ENCODE measurements at places on chromosomes 2 and 18.

GRCh38 chr2:120642646-120643045 lies 93.0 kb upstream of the GLI2 start:
- DNase-seq = no peak

- DNase-seq = no peak
Observed at GRCh38 chr18:9336827-9337226, 2.3 kb downstream of the TWSG1 start.

DNA sequence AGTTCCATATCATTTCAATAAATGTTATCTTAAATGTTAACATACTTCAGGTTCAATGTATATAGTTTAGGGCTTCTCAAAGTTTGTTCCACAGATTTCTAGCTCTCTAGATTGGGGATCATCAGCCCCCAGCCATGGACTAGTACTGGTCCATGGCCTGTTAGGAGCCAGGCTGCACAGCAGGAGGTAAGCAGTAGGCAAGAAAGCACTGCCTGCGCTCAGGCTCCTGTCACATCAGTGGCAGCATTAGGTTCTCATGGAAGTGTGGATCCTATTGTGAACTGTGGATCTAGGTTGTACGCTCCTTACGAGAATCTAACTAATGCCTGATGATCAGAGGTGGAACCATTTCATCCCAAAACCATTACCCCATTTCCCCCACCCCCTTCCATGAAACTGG lies 531.1 kb downstream of the PARD3B start:
- no peak for DNase-seq

DNA sequence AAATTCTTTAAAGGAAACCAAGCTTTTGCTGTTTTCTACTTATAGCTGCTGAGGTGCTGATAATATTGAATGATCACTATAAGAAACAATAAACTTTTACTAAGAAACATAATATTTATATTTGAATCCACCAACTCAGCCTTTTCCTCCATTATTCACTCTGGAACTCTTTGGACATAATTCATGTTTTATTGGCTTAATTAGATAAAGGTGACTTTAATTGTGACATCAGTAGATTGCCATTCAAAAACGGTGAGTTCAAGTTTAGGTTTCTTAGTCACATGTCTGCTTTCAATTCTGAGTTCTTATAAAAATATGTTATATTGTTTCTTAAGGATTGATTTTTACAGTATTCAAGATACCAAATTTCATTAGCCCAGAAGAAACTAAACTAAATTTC lies 24.0 kb downstream of the CCDC85A start:
- no peak for DNase-seq

GRCh38 chr2:40937284-40937683 lies 485.4 kb upstream of the SLC8A1 start:
- no peak for DNase-seq

- no peak for DNase-seq
Observed at GRCh38 chr2:237210763-237211162, 125.1 kb downstream of the COPS8 start.

- no peak for DNase-seq
Observed at GRCh38 chr2:73998933-73999332, 14.2 kb downstream of the TET3 start.

DNA sequence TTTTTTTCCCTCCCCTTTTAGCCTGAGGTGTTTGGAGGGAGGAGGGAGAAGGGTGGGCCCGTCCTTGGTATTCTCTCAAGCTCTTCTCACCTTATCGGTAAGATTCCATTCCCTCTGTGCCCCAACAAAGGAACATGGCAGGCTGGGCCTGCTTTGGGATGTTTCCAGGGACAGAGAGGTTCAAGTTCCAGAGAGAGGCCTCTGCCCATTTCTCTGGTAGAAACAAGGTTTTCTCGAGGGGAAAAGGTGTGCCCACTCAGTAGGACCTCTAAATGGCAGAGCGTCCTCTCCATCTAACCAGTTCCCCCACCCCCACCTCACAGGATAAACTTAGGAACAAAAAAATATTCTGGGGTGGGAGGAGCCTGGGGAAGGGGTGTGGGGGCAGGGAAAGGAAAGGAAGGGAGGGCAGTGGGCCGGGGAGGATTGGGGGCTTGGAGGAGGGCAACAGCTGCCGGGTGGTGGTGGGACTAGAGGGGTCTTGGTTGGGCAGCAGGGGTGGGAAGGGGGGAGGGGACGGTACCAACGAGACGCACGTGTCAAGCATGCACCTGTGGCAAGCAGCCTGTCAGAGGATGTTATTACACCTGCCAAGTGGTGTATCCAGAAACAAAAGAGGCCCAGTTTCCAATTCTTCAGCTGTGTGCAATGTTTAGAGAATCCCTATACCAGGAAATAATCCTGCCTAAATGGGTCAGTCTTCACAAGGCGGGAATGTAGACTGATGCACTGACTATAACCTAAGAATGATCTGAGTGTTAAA lies 2.1 kb downstream of the PCBP1 start:
- DNase-seq = peak; percentile 32

DNA sequence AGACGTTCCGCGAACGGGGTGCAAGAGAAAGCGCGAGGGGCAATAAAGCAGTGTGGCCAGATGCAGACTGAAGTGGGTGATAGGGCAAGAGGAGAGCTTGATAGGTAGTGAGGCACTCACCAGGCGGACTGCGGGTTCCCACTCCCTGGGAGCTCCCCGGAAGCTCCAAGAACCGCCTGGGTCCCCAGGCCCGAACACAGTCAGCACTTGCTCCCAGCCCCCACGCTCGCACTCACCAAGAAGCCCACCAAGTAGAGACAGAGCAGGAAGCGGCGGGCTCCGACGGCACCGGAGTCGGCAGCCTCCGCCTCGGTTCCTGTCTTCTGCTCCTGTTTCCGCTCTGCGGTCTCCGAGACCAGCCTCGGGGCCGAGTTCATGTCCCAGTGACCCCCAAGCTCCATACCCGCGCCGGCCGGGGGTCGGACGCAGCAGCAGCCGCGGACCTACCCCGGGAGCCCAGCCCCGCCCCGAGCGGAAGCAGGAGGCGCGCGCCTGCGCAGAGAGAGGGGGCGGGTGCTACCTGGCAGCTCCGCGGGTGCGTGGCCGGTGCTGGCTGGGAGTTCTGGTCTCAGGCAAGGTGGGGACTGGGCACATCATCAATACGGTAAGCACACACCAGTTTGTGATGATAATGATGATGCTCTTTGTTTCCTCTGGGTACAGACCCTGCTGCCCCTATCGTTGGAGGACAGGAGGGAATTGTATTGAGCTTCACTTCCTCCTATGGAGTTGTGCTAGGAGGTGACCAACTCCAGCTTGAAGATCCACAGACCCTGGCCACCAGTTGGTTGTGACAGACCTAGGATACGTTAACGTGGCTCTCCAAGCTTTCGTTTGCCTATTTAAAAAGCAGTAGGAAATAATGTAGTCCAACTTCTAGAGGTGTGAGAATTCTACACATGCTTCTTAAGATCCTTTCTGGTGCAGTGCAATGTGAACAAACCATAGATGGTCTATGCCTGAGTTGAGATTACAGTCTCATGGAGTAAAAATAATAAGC lies 25.1 kb upstream of the TMEM182 start:
- DNase-seq = peak; percentile 57

DNA sequence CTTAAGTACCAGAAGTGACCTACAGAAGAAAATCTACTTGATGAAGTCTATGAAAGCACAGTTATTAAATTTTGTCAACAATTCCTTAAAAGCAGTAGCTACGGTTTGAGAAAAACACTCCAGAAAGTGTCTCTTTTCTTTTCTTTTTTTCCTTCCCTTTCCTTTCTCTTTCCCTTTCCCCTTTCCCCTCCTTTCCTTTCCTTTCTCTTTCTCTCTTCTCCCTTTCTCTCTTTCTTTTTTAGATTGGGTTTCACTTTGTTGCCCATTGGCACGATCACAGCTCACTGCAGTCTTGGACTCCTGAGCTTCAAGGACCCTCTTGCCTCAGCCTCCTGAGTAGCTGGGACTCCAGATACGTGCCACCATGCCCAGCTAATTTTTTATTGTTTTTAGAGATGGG lies 2.6 kb upstream of the ALMS1 start:
- no peak for DNase-seq

GRCh38 chr2:109432421-109432820 lies 181.3 kb downstream of the SEPTIN10 start:
- no peak for DNase-seq

DNA sequence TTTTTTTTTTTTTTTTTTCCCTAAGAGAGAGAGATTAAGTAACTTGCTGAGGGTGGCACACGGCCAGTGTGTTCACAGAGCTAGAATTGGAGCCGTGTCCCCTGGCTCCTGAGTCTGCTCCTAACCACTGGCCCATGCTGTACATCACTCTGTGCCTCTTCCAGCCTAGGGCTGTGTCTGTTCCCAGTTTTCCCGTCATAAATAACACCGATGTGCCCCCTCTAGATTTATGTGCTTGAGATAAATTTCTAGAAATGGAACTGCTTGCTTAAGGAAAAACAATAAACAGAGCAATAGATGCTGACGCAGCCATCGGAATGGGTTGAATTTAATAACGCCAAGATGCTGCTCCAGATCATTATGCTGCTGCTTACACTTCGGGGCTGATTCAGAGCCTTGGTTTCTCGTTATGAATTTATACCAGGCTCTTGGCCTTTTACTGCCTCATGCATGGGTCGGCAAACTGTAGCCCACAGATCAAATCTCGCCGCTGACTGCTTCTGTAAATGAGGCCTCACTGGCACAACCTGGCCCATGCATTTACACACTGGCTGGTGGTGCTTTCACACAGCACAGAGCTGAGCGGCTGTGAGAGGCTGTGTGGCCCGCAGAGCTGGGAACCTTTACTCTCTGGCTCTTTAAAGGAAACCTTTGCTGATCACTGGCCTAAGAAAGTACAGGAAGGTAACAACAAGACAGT lies 58.1 kb downstream of the NDUFA10 start:
- peak; percentile 38 for DNase-seq

- peak; percentile 60 for DNase-seq
Observed at GRCh38 chr2:190126798-190127197, 64.3 kb upstream of the MSTN start.

DNA sequence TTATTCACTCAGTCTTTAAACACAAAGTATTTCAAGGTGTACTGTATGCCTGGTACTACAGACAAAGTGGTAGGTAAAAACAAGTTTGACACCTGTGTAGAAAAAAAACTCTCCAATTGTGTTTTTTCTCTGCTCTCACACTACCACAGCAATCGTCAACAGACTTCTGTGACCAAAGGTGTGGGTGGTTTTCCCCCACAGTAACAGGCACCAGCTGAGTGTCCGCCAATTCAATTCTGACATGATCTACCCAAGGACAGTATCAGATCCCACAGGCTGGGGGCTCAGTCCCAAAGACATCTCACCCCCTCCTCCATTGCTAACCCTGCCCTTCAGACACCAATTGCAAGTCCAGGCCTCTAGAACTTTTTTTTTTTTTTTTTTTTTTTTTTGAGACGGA lies 71.2 kb downstream of the CD226 start:
- no peak for DNase-seq

GRCh38 chr2:216495656-216496055 lies 3.0 kb upstream of the RPL37A start:
- peak; percentile 69 for DNase-seq

DNA sequence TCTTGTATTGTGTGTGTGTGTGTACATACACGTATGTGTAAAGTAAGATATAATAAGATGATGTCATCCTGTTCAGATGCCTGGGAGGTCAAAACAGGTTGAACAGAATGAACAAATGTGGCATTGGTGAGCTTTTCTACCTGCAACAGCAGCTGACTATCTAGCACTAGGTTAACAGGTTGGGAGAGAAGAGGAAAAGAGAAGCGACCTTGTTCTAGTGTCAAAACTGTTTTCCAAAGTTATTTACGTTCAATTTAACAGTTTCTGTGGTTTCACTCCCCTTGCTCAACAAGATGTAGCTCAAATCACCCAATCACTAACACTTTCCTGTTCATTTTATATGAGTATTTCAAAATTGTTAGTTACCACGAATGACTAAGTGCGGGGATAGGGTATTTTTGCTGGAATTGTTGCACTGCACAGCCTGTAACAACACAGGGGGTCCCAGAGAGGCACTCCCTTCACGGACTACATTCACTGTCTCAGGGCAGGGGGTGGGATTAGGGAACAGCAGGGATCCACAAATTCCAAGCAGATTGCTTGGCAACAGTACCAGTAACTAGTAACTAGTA lies 67.5 kb upstream of the DTNB start:
- no peak for DNase-seq

DNA sequence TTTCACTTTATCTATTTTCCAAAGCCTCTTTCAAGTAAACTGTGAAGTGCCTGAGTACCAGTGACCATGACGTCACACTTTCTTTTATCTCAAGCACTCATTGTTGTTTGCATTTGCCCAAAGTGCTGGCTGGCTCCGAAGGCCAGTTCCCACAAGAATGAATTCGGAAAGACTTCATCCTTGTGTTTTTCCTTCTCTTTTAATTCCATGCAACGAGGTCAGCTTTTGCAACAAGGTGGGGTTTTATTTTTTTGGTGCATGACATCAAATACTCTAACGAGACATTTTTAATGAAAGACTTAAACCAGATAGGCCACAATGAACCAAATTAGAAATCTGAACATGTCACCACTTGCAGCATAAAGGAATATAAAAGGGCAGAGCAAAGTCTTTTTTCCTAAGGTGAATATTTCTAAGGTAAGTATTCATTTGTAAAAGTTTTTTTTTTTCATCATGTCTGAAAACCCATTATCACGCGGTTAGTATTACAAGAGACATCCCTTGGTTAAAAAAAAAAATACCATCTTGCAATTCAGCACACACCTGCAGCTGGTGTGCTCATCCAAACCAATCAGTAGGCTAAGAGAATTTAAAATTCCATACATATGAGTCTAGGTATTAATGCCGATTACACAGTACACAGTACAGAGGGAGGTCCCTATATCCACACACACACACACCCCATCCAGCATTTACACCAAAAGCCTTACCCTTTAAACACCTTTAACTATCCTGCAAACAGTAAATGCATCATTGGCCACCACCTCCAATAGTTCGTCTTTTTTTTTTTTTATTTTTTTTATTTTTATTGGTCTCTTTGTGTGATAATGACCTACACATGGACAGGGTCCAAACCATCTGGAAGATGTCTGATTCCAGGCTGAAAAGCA lies 2.3 kb downstream of the ARL4C start:
- DNase-seq = peak; percentile 61

- no peak for DNase-seq
Observed at GRCh38 chr2:43831543-43832294, 6.9 kb downstream of the ABCG5 start.

GRCh38 chr2:68023904-68024303 lies 38.9 kb downstream of the C1D start:
- no peak for DNase-seq

- no peak for DNase-seq
Observed at GRCh38 chr2:150552041-150552820, 64.8 kb upstream of the RND3 start.

GRCh38 chr2:132581991-132582738 lies 87.8 kb downstream of the LYPD1 start:
- no peak for DNase-seq

DNA sequence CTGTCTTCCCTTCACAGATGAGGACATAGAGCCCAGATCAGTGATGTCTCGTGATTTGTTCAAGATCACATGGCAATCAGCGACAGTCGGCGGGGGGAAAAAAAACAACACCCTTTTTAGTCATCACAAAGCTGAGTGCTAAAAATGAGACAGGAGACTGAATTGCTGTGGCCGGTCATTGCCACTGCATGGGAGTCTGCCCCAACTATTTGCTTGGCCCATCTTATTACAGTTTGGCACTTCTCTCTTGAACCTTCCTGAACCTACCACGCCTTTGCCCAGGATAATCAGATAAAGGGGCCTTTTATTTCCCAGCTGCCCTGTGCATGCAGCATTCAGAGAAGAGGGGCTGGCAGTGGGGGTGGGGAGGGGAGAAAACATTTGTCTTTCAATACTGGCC lies 42.7 kb downstream of the SETBP1 start:
- no peak for DNase-seq

Data from cardiac fibroblast (primary cell).